HAP-1 (cell line): ENCODE measurements at places on chromosomes 7 and 10.

- DNase-seq, result no peak
Measured at GRCh38 chr10:71461457-71461856, 64.7 kb downstream of the CDH23 start.

- DNase-seq, result no peak
Measured at GRCh38 chr10:36221101-36221500, 579.0 kb upstream of the FZD8 start.

DNA sequence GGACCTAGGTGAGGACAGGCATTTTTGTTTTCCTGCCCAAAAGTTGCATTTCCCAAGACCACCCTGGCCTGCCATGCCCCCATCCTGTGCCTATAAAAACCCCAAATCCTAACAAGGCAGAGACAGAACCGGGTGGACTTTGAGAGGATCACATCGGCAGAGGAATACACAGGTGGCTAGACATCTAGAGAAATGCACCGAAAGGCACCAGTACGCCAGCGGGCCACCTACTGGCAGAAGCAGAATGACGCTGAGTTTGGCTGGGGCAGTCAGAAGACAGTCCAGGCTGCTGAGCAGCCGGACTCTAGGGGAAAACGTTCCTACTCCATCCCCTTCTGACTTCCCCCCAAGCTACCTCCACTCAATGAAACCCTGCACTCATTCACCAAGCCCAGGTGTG lies 2.8 kb downstream of the AKR1C4 start:
- no peak for DNase-seq

- DNase-seq, result no peak
Measured at GRCh38 chr7:81604808-81605174, 165.1 kb downstream of the HGF start.

GRCh38 chr7:37342688-37343471 lies 105.8 kb downstream of the ELMO1 start:
- no peak for DNase-seq

DNA sequence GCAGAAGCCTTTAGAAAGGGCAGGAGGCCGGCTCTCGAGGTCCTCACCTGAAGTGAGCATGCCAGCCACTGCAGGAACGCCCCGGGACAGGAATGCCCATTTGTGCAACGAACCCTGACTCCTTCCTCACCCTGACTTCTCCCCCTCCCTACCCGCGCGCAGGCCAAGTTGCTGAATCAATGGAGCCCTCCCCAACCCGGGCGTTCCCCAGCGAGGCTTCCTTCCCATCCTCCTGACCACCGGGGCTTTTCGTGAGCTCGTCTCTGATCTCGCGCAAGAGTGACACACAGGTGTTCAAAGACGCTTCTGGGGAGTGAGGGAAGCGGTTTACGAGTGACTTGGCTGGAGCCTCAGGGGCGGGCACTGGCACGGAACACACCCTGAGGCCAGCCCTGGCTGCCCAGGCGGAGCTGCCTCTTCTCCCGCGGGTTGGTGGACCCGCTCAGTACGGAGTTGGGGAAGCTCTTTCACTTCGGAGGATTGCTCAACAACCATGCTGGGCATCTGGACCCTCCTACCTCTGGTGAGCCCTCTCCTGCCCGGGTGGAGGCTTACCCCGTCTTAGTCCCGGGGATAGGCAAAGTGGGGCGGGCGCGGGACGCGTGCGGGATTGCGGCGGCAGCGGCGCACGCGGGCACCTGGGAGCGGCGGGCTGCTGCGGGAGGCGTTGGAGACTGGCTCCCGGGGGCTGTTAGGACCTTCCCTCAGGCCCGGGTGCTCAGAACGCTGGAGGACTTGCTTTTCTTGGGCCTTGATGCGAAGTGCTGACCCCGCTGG lies at the start of gene FAS:
FAS (plus strand) TSS at position 415 of the 777 bp plus-strand sequence; CDS start at position 494, 79 bp downstream.
- DNase-seq, result peak; percentile 56

- peak; percentile 22 for DNase-seq
Measured at GRCh38 chr7:23654508-23654907, 25.5 kb upstream of the FAM221A start.

DNA sequence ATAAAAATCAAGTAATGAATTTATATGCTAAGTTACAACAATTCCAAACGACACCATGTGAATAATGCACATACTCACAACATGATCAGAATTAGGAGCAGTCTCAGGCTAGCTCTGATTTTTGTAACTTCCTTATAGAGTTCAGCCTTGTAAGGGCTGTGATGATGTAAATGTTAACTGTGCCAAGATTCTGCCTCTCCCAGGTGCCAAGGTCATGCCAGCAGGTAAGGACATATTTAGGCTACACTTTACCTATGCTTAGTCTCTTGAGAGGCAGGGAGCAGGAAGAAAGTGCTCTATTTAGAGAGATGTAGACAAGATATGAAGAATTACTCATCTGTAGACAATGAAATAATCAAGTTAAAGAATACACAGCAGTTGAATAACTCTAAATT lies 53.6 kb upstream of the AGR3 start:
- DNase-seq, result no peak

DNA sequence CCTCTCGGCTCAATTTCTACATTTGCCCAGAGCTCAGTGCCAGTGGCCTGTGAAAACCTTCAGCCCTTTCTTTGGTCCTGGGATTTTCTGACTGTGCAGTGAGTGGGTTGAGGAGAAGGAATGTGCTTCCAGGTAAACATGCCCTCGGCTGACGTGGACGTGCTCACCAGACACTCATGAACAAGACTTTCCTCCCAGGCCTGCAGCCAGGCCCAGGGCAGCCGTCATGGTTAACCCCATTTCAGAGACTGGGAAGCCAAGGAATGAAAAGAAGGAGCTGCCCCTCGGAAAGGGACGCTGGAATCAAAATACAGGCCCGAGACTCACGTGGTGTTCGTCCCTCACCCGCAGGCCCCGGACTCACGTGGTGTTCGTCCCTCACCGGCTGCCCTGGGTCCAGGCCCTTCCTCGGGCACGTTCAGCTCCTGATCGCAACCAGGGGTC lies 8.8 kb upstream of the CALML5 start:
- no peak for DNase-seq

- peak; percentile 57 for DNase-seq
Measured at GRCh38 chr7:76191783-76192240, 9.9 kb upstream of the SRRM3 start.

DNA sequence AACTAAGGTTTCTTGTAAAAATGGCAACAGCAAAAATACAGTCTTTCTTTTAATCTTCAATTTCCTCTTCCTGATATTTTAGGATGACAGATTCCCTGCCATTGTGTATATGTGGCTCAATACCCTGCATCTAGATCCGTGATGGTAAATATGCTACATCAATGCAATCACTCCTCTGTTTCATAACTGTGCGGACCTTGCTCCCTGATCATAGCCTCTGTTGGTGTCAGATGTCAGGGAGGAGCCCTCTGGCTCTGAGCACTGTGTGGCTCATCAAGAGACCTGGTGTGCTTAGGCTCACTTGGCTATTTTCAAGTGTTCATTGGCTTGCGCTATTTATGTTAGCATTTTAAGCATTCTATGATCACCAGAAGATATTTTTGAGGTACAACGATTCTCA lies 33.0 kb upstream of the AGR3 start:
- DNase-seq, result no peak

- DNase-seq, result no peak
Measured at GRCh38 chr7:138089080-138089901, 13.0 kb downstream of the AKR1D1 start.

DNA sequence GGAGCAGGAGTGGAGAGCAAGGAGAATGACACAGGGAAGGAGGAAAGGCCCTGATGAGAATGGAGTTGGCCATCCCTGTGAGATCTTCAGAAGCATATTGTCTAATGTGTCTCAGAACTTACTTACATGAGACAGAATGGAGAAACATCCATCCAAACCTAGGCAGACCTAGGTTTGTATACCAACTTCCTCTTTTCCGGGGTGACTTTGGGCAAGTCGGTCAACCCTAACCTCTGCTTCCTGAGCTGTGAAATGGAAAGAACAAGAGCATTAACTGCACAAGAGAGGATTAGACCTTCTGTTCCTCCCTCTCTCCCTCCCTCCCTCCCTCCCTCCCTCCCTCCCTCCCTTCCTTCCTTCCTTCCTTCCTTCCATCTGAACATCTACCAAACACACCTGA lies 4.5 kb downstream of the GHRHR start:
- no peak for DNase-seq

DNA sequence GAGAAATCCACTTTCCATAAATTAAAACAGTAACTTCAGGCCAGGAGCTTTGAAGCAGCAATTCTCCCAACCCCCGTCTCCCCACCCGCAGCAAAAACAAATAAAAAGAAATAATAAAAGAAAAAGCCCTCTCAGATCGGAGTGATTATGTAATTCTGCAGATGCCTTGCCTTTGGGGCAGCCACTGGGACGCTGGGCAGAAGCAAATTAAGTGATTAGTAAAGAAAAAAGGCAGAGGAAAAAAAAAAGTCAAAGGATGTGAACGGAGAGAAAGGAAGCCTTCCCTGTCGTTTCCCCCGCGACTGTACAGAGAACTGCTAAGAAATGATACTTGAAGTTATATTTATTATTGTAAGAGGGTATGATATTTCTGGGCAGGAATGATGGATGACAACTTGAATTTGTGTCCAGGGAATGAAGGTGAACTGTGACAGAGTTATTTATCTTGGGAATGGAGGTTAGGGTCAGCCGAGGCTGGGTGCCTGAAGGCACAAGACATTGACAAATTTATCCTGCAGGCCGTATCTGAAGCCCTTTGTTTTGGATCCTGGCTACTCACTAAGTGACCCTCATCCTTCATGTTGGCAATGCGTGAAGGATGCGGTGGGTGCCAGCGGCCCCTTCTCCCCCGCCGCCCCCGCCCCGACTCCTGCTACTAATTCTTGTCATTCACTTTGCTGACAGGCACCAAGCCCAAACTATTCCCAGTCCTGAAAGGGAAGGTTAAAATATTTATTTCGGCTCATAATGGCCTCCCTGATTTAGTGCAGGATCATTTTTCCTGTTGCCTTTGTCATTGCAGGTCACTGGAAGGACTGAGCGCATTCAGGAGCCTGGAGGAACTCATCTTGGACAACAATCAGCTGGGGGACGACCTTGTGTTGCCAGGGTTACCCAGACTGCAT lies 604.0 kb downstream of the LRMDA start:
- no peak for DNase-seq

- no peak for DNase-seq
Measured at GRCh38 chr7:157831143-157831905, 494.5 kb downstream of the DNAJB6 start.

- DNase-seq, result no peak
Measured at GRCh38 chr10:14499601-14499904, 168.8 kb upstream of the FRMD4A start.

DNA sequence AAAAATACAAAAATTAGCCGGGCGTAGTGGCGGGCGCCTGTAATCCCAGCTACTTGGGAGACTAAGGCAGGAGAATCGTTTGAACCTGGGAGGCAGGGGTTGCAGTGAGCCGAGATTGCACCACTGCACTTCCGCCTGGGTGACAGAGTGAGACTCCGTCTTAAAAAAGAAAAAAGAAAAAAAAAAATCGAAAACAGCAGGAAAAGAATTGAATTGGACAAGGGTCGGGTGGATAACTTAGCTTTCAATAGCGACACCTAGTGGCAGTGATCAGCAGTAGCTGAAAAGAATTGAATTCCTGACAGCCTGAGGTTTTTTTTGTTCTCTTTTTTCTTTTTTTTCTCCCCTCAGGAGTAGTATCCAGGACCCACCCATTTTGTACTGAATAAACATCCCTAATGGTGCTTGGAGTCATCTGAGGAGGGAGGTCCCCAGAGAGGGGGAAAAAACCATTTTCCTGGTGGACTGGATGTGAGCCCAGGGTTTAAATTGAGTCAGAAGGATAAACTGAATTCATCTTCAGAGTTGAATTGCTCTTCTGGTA lies 55.1 kb downstream of the CYCS start:
- peak; percentile 90 for DNase-seq

- no peak for DNase-seq
Measured at GRCh38 chr7:100745184-100745583, 11.8 kb downstream of the ZAN start.

- DNase-seq, result no peak
Measured at GRCh38 chr10:127890832-127891334, 1.9 kb downstream of the CLRN3 start.
